ENCODE measurements at places on chromosomes 2 and 18. TPM values are rescaled to one million over a fixed set of nuclear protein-coding genes. Genes with fewer than 3 reads are reported as not detected.

MYL1 gene
- total RNA-seq = not detected

PSMA8 gene
- total RNA-seq = not detected

ABCG5 gene
- total RNA-seq = not detected

TNS1 gene
- 17.4 TPM for total RNA-seq

GALNT13 gene
- 9.3 TPM for total RNA-seq

Data from A549 treated with dexamethasone at 1 μM for 4 hours (cell line).